ENCODE measurements at places on chromosomes 1 and 21.

- DNase-seq: no peak
These were observed 5.0 kb upstream of the H6PD start for GRCh38 chr1:9229549-9229948.

- no peak for DNase-seq
These were observed 82.0 kb upstream of the ESRRG start for GRCh38 chr1:216805233-216805632.

DNA sequence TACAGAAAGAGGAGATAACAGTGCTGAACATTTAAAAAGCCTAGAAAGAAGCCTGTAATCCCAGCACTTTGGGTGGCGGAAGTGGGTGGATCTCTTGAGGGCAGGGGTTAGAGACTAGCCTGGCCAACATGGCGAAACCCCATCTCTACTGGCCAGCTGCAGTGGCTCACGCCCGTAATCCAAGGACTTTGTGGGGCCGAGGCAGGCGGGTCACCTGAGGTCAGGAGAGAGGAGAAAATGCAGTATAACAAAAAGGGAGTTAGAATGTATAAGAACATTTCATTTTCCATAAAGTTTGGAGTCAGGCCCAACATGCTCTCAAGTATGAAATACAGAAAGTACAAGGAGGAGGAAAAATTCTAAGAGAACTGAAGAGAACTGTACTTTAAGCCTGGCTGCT is 134.5 kb downstream of the SMYD3 start:
- no peak for DNase-seq

- DNase-seq: no peak
These were observed 196 bp downstream of the ALX3 start for GRCh38 chr1:110070282-110070669.

- no peak for DNase-seq
These were observed 124.0 kb upstream of the C8B start for GRCh38 chr1:57089855-57090254.

- DNase-seq: no peak
These were observed 25.1 kb downstream of the AK4 start for GRCh38 chr1:65172936-65173690.

- no peak for DNase-seq
These were observed 376.9 kb downstream of the HHIPL2 start for GRCh38 chr1:222171005-222171404.

DNA sequence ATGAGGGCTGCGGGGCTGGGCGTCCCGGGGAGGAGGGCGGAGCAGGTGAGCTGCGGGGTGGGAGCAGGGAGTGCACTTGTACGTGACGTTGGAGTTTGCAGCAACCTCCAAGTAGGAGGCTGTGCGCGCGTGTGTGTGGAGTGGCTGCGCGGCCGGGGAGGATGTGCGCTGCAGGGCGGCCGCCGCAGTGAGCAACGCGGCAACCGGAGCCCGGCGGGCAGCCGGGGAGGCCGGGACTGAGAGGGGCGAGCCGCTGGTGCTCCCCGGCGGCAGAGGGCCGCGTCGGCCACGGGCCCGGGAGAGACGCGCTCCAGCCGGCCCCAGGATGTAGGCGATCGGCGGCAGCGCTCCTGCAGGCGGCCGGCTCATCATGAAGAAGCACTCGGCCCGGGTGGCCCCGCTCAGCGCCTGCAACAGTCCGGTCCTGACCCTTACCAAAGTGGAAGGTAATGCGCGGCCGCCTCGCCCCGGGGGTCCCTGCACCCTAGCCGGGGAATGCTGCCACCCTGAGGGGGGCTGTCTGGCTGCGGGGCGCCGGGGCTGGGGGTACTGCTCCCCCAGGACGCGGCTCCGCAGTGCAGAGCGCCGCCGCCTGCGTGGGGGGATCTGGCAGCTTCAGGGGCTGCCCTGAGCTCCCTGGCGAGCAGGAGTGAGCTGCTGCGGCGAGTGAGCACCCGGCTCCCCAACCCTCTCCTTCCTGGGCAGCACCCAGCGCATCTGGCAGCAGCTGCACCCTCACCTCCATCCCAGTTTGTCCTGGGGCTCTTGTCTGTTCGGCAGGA is 158.9 kb upstream of the COA6 start:
- DNase-seq: no peak

DNA sequence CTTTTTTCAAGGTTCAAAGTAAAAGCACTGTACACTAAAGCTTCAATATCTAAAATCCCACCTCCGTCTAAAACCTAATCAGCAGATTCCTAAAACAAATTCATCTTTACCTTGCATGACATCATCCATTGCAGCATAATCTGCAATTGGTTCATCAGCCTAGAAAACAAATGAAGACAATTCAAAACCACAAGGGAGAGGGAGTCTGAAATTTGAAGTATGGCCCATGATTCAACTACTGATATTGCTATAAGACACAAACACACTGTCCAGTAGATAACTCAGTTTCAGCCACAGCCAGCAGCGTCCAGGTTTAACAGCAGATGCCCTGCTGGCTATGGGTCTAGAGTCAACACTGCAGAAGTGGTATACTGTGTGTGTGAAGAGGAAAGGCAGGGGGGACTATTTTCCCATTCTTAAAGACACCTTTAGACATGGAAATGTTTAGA is 17.9 kb upstream of the RAP1GAP start:
- no peak for DNase-seq

- no peak for DNase-seq
These were observed 181.8 kb downstream of the KAZN start for GRCh38 chr1:14780271-14780670.

GRCh38 chr1:71583756-71584155 is 502.9 kb upstream of the ZRANB2 start:
- DNase-seq: no peak

GRCh38 chr1:163922743-163923201 is 601.0 kb downstream of the NUF2 start:
- no peak for DNase-seq

DNA sequence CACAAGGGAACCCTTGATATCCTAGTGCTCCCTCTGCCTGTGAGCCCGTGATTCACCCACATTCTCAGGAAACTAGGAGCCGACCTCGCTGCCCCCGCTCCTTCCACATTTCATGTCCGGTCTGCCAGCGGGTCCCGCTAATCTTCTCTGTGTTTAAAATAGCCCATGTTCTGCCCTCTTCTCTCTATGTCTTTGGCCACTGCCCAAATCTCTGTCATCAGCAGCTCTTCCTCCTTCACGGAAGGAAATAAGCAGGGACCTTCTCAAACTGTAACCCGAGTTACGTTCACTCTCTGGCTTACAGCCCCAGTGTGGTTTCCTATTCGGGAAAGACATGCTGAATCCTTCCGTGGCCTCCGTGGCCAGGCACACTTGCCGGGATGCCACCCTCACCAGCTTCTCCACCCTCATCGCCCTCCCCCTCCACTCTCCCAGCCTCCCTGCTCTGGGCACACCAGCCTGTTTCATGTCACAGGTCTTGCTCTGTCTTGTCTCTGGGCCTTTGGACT is 21.1 kb upstream of the UBXN10 start:
- DNase-seq: no peak

DNA sequence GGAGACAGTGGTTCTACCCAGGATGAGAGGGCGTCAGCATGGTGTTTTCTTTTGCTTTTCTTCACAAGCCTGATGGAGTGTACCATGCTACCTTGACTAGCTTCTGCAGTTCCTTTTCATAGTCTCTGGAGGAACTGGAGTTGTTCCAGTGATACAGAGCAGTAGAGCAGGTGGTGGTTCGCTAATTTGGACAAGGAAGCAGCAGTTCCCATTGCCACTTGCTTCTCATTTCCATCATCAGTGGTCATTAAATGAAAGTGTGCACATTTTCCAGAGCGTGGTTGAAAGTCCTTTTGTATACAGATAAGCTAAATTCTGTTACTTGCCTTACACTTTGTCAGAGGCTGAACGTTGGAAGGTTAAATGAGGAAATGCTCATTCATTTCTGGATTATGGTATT is 182.3 kb downstream of the C1orf21 start:
- no peak for DNase-seq

GRCh38 chr1:21645550-21645949 is 23.6 kb downstream of the RAP1GAP start:
- DNase-seq: no peak

- DNase-seq: no peak
These were observed 549.6 kb downstream of the KIF26B start for GRCh38 chr1:245704341-245704740.

GRCh38 chr1:46798810-46799209 is at the start of gene CYP4B1:
Gene CYP4B1 (plus strand): TSS chr1:46799046. CDS start chr1:46799082, 36 bp downstream.
- no peak for DNase-seq

GRCh38 chr1:70003211-70003908 is 202.0 kb downstream of the LRRC40 start:
- DNase-seq: no peak

DNA sequence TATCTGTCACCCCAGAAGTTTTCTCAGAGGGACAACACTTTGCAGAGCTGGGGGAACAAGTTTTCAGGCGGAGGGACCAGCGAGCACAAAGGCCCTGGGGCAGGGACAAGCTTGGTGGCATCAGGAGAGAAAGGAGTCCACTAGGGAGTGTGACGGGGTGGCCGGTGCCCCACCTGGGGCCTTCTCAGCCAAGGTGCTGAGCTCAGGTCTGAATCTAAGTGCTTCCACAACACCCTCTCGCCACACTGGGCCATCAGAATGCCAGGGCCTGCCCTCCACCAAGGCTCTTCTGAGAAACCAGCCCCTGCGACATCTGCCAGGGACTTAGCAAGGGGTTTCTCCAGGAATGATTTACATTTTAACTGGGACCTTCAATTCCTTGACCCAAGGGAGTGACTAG is 7.8 kb upstream of the TNFRSF8 start:
- no peak for DNase-seq

DNA sequence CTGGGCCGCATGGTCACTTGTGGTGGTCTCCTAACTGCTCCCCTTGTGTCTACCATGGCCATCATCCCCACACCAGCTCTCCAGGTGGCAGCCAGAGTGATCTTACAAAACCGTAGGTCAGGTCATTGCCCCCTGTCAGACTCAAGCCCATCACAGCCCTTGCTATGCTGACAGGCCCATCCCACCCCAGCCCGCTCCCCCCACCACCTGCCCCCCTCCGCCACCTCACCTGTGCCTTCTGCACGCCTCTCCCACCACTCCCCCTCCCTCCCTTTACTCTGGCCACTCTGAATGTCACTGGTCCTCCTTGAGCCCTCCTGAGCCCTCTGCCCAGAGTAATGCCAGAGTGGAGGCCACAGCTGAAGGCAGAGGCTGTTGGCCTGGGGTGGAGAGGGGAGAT is 28.5 kb downstream of the TEX35 start:
- no peak for DNase-seq

DNA sequence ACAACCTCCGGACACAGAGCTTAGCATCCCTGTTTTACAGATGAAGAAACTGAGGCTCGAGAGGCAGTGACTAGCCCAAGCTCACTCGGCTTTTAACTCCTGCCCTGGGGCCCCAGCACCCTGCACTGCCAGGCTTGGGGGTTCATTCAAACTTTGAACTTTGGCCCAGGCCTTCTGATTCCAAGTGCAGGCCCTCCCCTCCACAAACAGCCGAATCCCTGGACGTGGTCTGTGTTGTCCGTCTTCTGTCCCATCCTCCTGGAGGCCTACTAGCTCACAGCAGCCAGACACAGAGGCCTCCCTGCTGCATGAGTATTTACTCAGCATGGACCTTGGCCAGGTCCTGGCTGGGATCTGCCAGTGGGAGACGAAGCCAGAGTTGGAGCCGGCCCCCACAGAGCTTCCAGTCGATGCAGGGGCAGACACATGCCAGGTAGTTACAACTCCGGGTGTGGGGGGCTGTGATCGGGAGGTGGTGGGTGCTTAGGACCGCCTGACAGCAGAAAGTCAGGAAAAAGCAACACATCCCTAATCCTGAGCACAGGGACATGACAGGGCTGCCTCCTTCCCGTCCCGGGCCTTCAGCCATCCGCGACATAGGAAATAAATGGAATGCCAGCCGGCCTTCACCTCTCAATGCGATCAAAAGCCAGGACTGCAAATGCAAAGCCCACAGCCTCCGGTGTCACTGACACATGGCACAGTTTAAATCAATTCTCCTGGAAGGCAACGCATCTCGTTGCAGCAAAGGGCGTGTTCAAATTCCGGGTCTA is 7.4 kb downstream of the IFFO2 start:
- no peak for DNase-seq

DNA sequence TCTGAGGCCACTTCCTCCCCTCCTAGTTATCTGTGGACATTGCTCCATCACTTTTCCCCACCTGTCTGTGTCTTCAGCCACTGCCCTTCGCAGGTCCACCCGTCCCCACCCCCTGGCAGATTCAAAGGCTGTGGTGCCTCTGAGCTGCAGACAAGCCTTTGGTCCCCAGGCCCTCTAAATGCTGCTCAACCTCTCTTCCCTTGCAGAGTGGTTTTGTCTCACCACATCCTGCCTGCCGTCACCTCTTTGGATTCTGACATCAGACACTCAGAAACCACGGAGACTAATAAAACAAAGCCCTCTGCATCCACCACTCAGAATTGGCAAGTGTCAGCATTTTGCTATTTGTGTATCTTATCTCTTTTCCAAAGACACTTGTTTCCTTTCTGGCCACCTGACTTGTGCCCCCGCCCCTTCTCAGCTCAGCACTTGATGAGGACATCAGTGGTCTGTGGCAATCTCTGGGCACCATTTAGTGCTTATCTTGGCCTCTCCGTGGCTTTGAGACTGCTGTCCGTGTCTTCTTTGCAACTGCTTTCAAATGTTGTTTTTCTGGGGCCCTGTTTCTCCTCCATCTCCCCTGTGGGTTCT is 7.7 kb downstream of the CNIH3 start:
- peak; percentile 73 for DNase-seq

DNA sequence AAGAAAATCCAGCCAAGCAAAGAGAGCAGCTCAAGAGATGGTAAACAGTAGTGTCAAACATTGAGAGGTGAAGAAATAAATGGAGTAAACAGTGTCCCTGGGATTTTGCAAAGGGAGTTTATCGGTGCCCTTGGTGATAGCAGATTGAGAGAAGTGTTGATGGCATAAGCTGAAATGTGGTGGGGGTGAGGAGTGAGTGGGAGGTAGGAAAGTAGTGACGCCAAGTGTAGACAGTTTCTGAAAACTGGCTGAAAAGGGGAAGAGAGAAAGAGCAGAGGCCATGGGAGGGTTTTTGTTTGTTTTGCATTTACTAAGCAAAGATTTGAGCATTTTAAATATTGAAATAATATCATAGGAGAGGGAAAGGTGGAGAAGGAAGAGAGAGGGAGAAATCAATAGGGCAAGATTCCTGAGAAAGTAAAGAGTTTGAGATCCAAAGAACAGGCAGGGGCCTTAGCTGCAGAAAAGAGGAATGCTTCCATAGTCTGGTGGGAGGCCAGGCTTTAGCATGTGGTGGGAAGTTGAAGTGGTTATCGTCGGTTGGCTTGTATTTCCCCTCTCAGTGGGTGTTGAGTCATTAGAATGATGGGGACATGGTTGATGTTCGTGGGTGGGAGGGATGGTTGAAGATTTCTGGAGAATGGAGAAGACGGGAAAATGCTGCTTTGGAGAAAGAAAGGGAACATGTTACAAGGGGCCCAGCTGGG is 26.8 kb upstream of the RASAL2 start:
- DNase-seq: no peak
